Activated T-helper 1 cell treated with Interleukin-2 at 50 U/mL for 16 hours (primary cell): ENCODE measurements at places on chromosomes 7 and 10.

- DNase-seq = no peak
These were observed 142.7 kb downstream of the KCNMA1 start for GRCh38 chr10:77494756-77495541.

GRCh38 chr7:104956753-104957450 lies 57.1 kb upstream of the KMT2E start:
- DNase-seq = no peak

GRCh38 chr7:98418636-98419315 lies 17.9 kb upstream of the BAIAP2L1 start:
- no peak for DNase-seq

DNA sequence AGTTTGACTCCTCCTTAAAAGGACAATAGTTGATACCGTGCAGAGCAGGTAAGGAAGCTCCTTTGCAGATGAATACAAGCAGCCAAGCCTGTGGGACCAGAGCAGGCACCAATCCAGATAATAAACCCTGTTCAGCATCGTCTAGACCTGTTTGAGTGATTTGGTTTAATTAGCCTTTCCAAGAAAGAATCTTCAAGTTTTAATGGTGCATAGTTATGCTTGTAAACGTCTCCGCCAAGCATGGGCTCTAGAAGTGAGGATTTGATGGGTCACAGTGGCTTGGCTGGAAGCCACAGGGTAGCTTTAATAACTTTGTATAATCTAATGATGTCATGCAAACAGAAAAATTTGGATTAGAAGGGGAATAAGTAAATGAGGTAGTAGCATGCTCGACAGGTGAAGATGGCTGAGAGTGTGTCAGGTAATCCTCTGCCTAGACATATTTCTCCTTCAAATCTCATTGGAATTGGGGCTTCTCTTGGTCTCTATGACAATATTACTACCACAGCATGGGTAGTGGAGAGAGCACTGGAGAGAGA lies 188.4 kb downstream of the DYNC1I1 start:
- no peak for DNase-seq

DNA sequence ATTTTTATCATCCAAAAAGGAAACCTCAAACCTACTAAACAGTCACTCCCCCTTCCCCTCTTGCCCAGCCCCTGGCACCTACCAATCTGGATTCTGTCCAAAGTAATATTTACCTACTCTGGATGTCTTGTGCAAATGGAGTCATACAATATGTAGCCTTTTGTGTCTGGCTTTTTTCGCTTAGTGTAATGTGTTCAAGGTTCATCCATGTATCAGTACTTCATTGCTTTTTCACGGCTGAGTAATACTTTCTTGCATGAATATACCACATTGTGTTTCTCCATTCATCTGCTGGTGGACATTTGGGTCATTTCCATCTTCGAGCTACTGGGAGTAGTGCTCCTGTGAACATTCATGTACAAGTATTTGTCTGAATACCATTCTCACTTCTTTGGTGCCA lies 113.6 kb downstream of the EEPD1 start:
- DNase-seq = no peak

- no peak for DNase-seq
These were observed 9.5 kb downstream of the SEMA3D start for GRCh38 chr7:85177316-85177715.

DNA sequence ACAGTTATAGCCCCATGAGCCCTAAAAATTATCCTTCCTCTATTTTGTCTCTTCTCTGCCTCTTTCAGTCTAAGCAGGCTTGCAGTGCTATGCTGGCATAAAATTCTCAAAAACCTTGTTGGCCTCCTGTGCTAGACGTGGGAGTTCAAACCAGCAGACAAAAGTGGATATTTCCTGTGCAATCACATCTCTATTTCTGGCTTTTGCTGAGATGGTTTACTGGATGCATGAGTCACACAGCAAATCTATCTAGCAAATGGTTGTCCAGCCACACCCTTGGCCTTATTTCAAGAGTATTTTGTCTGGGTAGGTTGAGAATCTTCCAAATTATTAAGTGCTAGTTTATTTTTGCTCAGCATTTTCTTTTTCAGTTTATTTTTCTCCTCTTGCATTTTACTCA lies 370.8 kb downstream of the CDC14C start:
- DNase-seq = no peak

- no peak for DNase-seq
These were observed 9.2 kb downstream of the SGMS1 start for GRCh38 chr10:50614444-50615137.

GRCh38 chr7:137661634-137662033 lies 185.1 kb downstream of the DGKI start:
- no peak for DNase-seq

DNA sequence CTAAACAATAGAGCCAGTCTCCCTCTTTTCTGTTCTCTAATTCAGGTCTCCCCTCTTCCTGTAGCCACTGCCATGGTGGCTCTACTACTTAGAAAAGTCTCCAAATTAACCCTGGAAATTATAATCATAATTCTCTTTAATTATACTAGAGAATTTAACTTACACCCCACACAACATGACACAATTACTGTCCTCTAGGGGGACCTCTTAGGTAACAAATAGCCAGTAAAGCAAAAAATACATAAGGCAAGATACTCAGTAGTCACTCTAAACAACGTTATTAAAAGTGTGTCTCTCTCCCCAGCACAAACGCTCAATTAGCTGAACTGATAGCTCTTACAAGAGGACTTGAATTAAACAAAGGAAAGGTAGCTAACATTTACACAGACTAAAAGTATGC lies 44.3 kb upstream of the ZNF107 start:
- DNase-seq = no peak

- DNase-seq = no peak
These were observed 506.5 kb downstream of the TCERG1L start for GRCh38 chr10:130804778-130805634.

GRCh38 chr7:2044311-2044882 lies 188.3 kb downstream of the MAD1L1 start:
- DNase-seq = no peak

GRCh38 chr10:130773941-130774340 lies 537.6 kb downstream of the TCERG1L start:
- DNase-seq = no peak
